Fibroblast of villous mesenchyme (primary cell): ENCODE measurements at places on chromosomes 7 and 10. TPM values are rescaled to one million over a fixed set of nuclear protein-coding genes. Genes with fewer than 3 reads are reported as not detected.

DNA sequence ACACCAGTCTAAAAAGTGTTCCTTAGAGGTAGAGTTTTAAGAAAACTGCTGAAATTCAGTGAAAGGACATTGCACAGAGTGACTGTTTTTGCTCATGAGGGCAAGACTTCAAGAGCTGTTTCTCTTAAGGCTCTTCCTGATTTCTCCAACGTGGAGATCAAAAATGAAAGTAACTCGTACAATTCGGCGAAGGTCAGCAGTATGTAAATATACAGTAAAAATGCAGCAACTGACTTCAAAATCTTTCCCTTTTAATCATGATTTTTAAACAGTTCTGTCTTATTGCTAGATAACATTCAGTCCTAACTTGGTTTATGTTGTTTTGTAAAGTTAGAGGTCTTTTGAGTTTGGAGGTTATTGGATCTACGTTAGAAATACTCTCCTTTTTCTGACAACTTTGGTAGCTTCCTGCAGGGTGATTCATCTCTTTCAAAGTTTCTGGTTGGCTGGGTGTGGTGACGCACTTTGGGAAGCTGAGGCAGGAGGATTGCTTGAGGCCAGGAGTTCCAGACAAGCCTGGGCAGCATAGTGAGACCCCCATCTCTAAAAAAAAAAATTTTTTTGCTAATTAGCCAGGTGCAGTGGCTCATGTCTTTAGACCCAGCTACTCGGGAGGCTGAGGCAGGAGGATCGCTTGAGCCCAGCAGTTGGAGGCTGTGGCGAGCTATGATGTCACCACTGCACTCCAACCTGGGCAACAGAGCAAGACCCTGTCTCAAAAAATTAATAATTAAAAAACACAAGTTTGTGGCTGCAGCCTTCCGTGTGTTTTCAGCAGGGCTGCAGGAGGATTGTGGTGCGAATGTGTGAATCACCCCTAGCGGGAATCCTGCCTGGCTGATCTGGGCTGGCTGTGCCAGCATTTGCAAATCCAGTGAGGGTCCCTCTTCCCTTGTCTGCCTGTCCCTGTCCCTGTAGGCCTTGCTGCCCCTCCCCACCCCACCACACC is 29.2 kb upstream of the AP5Z1 start:
- peak; percentile 92 for DNase-seq

- peak; percentile 96 for DNase-seq
Observed at GRCh38 chr7:151416941-151417315, 7.1 kb upstream of the WDR86 start.

SPAM1 gene
- not detected in 2 replicates for total RNA-seq

GRCh38 chr7:149140831-149141230 is 6.4 kb upstream of the ZNF398 start:
- peak; percentile 19 for DNase-seq

GRCh38 chr10:79327090-79327457 is 20.2 kb upstream of the PPIF start:
- no peak for DNase-seq

C10orf53 gene
- total RNA-seq, result not detected in 2 replicates

ENO4 gene
- under 0.01 TPM in 1 of 2 replicates, not detected in the other for total RNA-seq

- DNase-seq, result no peak
Observed at GRCh38 chr7:37394158-37394557, 54.5 kb downstream of the ELMO1 start.

GIMAP4 gene
- not detected in 2 replicates for total RNA-seq
